ENCODE measurements at places on chromosomes 2 and 18.

GRCh38 chr18:64134044-64134747 lies 14.7 kb downstream of the LINC00305 start:
- DNase-seq, result no peak

DNA sequence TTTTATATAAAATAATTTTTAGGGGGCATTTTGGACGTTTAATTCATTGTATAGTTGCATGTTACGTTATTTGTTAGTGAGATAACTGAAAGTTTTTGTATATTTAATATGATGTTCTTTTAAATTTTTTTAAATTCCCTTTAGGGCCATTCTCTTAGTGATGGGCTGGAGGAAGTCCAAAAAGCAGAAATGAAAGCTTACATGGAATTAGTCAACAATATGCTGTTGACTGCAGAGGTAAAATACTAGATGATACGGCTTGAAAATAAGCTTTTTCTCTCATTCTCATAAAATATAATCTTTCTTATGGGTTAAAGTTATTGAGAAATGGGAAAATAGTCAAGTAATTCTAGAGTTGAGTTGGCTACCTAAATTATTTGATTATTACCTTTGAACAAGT lies 58.9 kb downstream of the MTX2 start:
- no peak for DNase-seq

GRCh38 chr18:34528177-34528576 lies 181.9 kb upstream of the DTNA start:
- no peak for DNase-seq

DNA sequence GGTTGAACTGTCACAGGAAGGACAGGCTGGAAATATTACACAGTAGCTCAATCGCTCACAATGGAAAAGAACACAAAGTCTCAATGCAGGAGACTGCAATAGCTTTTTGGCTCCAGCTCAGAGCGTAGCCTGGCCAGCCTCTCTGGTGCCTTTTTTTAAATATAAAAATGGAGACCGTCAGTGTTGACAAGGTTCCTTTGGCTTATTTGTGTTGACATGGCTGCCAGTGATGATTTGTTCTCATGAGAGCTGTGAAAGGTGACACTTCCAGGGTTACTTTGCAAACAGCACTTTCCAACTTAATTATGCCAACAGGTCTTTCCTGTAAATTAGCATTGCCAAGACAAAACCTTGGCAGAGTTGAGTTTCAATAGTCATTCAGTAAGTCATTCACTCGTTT lies 70.8 kb downstream of the KCNE4 start:
- no peak for DNase-seq

DNA sequence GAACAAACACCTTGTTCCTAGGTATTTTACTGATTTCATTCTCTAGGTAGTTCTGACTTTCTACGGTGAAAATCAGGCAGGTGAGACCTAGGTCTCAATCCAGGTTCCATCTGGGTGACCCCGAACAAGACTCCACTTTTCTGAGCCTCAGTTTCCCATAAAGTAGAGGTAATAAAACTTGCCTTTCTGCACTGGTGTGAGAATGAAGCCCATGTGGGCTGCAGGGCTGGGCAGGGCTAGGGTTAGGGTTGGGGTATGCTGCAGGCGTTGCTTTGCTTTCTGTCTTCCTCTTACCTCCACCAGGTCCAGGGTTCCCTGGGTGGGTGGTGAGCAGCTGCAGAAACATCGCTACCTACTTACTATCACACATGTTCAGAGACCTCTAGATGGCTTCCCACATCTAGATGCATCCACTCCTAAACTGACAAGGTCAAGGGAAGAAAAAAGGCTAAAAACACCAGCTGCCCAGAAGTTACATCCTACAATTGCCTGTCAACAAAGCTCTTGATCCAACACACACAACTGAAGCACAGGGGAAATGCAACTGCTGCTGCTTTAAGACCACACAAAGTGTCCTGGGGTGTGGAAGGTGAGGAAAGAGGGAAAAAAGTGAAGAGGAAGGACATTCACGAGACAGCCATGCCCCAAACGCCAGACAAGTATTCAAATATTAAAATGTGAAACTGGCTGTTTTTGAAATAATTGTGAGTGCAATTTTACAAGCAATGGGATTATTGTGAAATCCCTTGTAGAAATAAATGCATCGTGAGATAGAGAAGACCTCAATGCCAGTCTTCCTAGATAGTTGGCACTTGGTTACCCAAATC lies 23.5 kb downstream of the MBP start:
- no peak for DNase-seq

- DNase-seq, result no peak
These were observed 717.6 kb downstream of the TDRD15 start for GRCh38 chr2:21841341-21841740.

All from left ventricle myocardium superior (tissue), 1 donor.